AG10803 (cell line): ENCODE measurements at places on chromosomes 6 and 20.

DNA sequence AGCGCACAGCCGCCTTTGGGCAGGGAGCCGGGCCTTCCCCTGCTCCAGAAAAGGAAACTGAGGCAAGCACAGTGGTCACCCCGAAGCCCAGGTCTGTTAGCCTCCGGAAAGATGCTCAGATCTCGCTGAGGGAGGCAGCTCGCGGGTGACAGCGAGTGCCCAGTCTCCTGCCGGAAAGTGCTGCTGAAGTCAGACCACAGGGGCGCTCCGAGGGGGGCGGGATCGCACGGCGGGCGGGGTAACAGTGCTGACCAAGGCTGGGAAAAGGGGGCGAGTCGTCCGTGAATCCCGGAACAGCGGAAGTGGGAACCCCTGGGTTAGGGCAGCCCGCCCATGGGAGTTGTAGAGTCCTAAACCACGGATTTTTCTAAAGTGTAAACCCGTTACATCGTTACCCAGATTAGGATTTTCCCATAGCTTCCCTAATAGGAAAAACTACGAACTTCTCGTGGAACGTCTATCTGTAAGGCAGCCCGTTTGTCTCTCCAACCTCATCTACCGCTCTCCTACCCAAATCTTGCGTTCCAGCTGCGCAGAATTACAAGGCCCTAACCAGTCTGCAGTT is 504 bp downstream of the VPS16 start:
- peak; percentile 72 for DNase-seq

DNA sequence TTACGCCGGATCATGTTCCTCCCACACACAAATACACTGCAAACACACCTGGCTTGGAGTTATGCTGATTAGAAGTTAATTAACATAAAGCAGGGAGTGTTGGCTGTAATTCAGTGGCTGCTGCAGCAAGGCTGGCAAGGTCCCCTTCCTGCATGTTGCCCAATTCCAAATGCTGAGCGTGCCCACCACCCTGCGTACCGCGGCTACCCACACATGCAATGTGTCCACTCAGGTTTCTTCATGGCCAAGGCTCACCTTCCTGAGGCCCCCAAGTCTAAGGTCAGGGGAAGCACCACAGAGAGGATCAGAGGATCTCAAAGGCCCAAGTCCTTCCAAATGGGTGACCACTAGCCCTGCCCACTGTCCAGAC is 11.6 kb upstream of the PRND start:
- DNase-seq: no peak

GRCh38 chr20:12180107-12180661 is 262.5 kb downstream of the BTBD3 start:
- no peak for DNase-seq

- DNase-seq: no peak
Measured at GRCh38 chr6:67433124-67433523, 1202.0 kb upstream of the ADGRB3 start.

DNA sequence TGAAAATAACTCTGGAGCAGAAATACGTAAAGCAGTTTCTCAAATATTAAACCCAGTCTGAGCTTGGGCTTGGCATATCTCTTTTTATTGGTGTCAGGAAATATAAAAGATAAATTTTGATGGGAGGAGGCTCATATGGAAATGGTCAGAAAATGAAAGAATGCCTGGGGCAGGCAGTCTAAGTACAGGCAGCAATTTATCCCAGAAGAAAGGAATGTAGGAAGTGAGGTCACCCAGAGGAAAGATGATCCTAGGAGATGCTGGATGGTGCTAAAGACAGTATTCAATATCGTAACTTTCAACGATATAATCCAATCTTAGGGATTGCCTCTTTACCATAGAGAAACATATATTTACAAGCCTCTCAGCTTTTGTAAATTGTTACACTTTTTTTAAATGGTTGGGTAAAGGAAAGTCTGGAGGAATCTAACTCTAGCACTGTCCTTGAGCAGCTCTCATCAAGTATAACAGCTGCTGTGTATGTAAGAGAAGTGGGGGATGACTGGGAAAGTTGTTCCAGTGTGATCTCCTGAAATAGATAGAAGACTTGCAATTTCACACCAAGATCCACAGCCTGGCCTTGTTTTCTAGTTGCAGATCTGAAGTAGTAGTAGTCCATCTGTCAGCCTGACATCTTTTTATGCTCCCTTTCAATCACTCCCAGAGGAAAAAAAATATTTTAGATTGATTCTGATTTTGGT is 256.9 kb upstream of the SASH1 start:
- DNase-seq: no peak

DNA sequence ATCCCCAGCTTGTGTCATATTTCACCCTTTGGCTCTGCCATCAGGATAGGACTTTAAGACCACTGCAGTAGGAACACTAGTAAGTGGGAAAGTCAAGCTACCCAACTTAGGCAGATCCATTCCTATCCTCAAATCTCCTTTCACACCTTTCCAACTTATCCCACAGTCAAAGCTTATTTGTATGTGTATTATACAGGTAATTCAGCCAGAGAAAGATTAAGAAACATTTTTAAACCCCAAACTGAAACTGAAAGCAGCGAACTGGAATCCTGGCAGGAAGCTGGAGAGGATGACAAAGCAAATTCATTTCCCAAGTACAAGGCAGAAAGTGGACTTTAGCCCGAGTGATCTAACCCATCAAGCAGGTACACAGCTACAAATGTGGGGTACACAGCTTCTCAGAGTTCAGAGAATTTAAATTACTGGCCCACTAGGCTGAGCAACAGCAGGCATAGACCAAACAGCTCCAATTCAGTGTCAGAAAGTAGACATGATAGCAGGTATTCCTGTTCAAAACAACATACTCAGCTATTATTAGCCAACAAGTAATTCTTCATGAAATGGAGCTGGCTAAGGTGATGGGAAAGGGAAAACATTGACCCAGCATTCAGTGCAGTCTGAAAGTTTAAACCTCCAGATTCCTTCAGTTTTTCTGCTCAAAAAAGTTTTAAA is 39.1 kb downstream of the ILRUN start:
- peak; percentile 84 for DNase-seq

DNA sequence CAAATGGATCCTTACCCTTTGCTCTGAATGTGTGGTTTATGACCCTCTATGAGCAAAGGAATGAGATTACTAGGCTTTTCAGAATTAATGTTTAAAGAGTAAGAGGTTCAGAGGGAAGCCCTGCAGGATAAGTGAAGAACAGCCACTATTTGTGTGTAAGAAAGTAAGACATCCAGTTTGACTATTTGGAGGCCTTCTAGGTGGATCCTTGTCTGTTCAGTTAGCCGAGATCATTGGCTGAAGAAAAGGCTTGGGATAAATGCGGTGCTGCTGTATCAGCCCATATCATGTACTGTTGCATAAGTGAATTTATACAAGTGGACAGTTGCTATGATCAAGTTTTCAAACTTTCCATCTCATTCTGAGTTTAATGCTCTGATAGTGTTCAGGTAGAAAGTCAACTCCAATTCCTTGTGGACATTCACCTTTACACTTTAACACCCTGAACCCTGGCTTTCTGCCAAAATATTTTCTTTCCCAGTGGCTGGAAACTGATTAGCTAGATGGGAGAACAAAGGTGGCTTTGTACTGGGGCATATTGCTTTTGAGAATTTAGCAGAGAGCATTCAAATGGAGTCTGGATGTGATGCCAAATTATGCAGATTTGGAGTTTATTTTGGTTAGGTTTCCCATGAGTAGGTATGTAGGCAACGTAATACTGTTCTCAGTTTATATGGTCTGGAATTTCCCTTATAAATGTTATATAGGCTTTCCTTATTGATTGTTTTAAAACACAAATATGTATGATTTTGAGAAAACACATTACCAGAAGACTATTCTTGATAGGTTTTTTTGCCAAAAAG is 15.0 kb downstream of the PARD6B start:
- no peak for DNase-seq

- DNase-seq: peak; percentile 99
Measured at GRCh38 chr20:50645253-50646068, 45.9 kb downstream of the RIPOR3 start.
